Nephron progenitor cell (in vitro differentiated cells): ENCODE measurements at places on chromosomes 4 and X.

- DNase-seq, result no peak
These were observed 103.1 kb downstream of the NPNT start for GRCh38 chr4:105998171-105999063.

GRCh38 chr4:16641971-16642370 lies 256.5 kb downstream of the LDB2 start:
- no peak for DNase-seq

DNA sequence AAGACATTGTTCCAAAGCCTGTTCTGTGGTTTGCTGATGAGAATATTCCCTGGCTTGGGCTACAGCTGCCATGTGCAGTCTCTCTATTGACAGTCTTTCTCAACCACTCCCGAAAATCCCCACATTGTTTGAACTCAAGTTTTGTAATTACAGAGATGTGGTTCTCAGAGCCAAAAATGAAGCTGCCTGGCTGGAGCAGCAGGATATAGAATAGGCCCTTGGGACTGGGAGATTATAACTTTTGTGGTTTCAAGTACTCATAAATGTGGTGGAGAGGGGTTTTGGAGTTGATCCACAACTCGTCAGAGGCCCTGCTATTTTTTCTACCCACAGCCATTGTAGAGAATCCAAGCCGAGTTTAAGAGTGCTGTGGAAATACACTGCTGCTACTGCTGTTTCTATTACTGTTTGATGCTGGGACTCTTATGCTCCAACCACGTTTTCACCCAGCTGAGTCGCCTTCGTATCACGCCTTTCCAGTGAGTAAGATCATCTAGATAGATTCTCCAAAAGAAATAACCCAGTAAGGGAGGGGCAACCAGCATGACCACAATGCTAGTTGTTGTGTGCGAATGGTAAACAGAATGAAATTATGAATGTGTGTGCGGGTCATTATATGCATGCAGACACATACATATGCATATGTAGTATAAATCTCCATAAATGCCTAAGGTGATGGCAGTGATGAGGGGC lies 57.1 kb upstream of the ATXN3L start:
- no peak for DNase-seq

GRCh38 chr4:121306931-121307330 lies 73.9 kb downstream of the QRFPR start:
- no peak for DNase-seq

DNA sequence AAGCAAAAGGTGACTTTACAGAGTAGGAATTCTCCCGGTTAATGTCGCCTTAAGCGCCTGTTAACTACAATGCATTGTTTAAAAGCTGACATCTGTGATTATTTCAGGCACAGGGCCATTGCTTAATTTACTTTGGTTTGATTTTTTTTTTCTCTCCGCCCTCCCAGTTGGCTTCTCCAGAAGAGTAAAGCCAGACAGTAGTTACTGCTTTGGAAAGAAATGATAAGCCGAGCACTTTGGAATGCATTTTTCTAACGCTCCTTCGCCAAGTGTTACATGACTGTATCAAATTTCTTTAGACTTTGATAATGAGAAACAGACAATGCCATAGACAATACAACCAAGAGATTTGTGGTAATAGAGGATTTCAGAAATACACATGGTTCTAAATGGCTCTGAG lies 383.0 kb upstream of the TENM3 start:
- no peak for DNase-seq

DNA sequence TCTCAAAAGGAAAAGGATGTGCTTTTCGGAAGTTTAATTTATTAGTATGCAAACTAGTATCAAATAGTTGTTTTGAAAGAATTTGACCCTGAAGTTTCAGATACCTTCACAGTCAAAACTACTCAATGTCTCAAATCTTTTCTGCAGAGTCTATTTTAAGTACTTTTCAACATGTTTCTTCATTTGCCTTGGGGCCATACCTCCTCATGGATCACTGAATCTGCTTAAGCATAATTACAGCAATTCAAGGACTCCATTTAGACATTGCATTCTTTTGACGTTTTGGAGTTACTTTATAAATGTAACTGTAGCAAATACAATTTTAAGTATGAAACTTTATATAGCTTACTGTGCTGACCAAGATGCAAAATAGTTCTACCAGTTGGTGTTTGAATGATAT lies 25.5 kb downstream of the PALLD start:
- no peak for DNase-seq
